ENCODE measurements at places on chromosomes 4 and X. TPM values are rescaled to one million over a fixed set of nuclear protein-coding genes. Genes with fewer than 3 reads are reported as not detected.

DNA sequence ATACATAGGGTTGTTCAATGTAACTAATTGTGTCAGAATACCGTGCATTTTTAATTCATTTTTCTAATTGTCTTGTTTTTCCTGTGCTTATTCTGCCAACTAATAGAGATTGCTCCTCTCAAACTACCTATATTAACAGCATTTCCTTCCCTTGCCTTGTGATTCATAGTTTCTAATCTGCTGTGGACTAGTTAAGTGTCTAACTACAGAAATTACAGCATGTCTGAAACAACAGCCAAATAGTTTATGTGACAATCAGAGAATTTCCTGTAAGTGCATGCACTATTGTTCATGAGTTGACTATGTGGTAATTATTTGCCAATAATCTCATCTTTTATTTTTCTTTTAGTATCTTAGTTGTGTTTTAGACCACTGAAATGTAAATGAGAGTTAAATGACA, 4.1 kb upstream of the SEC24B start:
- H3K4me3 ChIP-seq, result no peak overlapping the region
- peaks cover 7% of the 10 kb centered on the region for H3K4me1 ChIP-seq
- no peak for DNase-seq
- no peaks in the 10 kb centered on the region for H3K36me3 ChIP-seq
- H3K27me3 ChIP-seq, result no peaks in the 10 kb centered on the region

GRCh38 chrX:42290608-42291007, 367.3 kb upstream of the CASK start:
- H3K27me3 ChIP-seq, result no peaks in the 10 kb centered on the region
- no peak overlapping the region for H3K4me3 ChIP-seq
- H3K27ac ChIP-seq, result no peak overlapping the region
- peak; percentile 8 for DNase-seq
- no peaks in the 10 kb centered on the region for H3K36me3 ChIP-seq

DNA sequence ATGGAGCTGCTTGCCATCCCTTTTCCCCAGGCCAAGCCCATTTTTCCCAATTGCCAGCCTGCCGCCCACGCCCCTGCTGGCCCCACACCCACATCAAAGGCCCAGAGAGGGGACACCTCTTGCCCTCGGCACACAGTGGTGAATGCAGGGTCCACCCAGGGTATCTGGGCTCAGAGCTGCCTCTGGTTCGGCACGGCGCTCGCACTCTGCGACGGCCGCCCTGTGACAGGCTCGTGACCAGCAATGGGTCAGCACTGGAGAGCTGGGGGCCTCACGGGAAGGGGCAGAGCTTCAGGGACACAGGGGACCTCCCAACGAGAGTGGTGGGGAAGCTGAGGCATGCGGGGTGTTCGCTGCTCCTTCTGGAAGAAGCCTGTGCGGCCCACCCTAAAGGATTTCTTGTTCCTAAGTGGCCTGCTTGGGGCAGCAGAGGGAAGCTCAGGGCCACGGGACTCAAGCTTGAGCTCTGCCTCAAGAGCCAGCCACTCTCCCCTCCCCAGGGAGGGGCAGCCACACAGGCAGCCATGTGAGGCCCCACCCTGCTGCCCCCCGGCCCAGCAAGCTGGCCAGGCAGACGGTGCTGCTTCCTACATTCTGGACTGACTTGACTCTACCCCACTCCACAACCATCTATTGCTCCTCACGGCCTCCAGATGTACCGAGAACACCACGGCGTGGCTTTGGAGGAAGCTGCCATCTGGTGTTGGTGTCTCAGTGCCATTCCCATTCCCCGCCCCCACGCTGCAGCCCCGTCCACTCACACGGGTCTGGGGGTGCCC, 73.7 kb downstream of the ABLIM2 start:
- H3K36me3 ChIP-seq, result no peaks in the 10 kb centered on the region
- H3K4me1 ChIP-seq, result no peaks in the 10 kb centered on the region
- no peaks in the 10 kb centered on the region for H3K27me3 ChIP-seq
- no peak overlapping the region for H3K27ac ChIP-seq

GRCh38 chr4:95358421-95358820, 190.4 kb downstream of the UNC5C start:
- H3K4me1 ChIP-seq, result no peaks in the 10 kb centered on the region
- DNase-seq, result no peak
- no peak overlapping the region for H3K27ac ChIP-seq
- no peak overlapping the region for H3K4me3 ChIP-seq

Gene GAGE12H
- not detected for total RNA-seq
